ENCODE measurements at places on chromosomes 16 and 17. TPM values are rescaled to one million over a fixed set of nuclear protein-coding genes. Genes with fewer than 3 reads are reported as not detected.

DNA sequence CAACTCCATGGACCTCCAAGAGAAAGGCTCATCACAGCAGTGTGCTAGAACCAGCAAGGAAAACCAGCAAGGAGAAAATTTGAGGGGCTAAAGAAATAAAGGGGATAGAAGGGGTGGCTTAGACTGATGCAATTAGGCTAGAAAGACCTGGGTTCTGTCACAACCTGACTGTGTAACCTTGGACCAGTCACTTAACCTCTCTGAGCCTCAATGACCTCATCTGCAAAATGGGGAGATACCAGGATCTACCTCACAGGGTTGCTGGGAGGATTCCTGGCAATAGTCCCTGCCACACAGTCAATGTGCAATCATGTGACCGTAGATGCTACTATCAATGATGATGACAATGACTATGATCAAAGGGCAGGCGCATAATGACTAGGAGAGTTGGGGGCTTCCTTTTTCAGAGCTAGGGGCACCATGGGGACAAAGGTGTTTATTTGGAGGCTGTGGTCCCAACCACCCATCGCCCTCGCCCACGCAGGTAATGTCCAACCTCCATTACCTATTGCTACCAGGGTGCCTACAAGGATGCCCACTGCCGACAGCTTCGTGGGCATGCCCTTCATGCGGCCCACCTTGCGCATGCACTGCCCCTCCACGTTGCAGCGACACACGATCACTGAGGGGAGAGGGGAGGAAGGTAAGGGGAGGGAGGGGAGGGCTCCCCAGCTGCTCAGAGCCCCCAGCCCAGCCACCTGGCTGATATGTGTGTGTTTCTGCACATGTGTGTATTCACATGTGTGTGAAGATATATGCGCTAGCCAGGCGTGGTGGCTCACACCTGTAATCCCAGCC is 9.7 kb downstream of the CDH16 start:
- DNase-seq: no peak

GRCh38 chr17:57335195-57335792 is 79.0 kb downstream of the MSI2 start:
- DNase-seq: no peak

SDR42E2 gene
- total RNA-seq: not detected

- DNase-seq: peak; percentile 66
Measured at GRCh38 chr17:29557085-29557738, 9.6 kb downstream of the ABHD15 start.

GRCh38 chr17:9788601-9789000 is 2.8 kb downstream of the DHRS7C start:
- no peak for DNase-seq

- peak; percentile 86 for DNase-seq
Measured at GRCh38 chr17:50148226-50149090, 2.0 kb downstream of the PPP1R9B start.

- DNase-seq: no peak
Measured at GRCh38 chr16:84581158-84581557, 36.7 kb downstream of the COTL1 start.

- no peak for DNase-seq
Measured at GRCh38 chr16:11339075-11339474, 6.2 kb upstream of the RMI2 start.

GAST gene
- not detected for total RNA-seq

MAPT gene
- 4.9 TPM for total RNA-seq

GP1BA gene
- 0.20 TPM for total RNA-seq

- no peak for DNase-seq
Measured at GRCh38 chr16:10881479-10882030, 4.6 kb downstream of the CIITA start.

All from right lobe of liver (tissue), 6 donors.